ENCODE measurements at places on chromosomes 6 and 20.

- no peak for DNase-seq
These were observed 158.7 kb downstream of the SOX4 start for GRCh38 chr6:21752054-21752811.

- no peak for DNase-seq
These were observed 14.0 kb upstream of the MOCS1 start for GRCh38 chr6:39948199-39948791.

DNA sequence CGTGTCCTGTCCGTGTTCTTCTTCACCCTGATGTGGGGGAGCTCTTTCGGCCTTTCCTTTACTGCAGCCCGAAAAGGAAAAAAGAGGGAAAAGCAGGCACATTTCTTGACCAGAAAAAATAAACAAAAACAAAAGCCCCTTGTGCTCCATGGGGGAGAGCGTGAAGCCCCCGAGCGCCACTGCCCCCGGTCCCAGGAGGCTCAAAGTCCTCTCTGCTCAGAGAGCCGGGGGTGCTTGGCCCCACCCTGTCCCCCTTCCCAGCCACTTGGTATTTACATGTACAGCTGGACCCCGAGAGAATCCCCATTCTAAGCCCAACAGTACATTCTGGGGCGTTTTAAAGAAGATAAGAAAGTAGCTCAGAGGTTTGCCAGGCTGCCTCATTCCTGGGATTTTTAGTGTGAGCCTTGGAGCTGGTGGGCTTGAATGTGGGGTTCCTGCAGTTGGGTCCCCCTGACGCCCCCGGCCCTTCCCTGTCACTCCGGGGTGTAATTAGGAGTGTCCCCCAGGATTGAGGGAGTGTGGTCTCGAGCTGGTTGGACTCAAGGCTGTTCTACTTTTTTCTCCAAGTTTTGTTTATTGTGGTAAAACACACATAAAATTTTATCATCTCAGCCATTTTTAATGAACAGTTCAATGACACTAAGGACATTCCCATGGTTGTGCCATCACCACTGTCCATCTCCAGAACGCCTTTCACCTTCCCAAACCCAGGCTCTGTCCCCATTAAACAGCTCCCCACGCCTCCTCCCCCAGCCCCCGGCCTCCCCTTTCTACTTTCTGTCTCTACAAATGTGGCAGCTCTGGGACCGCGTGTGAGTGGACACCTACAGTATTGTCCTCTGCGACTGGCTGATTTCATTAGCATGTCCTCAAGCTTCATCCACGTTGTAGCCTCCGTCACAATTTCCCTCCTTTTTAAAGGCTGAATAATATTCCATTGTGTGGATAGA, 55.7 kb upstream of the BHLHE23 start:
- no peak for DNase-seq

GRCh38 chr20:63908008-63908682, 13.2 kb downstream of the DNAJC5 start:
- no peak for DNase-seq

DNA sequence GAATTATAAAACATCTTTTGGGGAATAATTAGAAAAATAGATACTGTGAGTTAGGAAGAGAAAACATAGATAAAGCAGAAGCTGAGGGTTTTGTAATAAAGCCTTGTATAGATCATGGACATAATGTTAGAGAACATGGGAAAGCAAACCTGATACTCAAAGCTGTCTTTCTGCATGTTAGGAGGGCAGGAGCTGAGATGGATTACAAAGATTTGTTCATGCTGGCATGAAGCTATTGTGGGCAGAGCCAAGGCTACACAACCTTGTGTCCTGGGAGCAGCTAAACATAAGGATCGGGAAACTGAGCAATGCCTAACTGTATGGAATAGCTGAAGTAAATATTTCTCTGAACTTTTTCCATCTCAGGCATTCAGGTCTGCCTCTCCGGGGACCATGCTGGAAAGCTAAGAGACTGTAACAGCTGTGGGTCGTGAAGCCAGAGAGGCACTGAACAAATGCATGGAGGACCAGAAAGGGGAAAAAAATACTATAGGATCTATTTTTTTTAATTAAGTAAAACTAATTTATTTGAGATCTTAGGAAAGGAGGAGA, 28.2 kb upstream of the CNKSR3 start:
- DNase-seq: no peak

- no peak for DNase-seq
These were observed 122.5 kb downstream of the COL9A1 start for GRCh38 chr6:70180183-70180900.

DNA sequence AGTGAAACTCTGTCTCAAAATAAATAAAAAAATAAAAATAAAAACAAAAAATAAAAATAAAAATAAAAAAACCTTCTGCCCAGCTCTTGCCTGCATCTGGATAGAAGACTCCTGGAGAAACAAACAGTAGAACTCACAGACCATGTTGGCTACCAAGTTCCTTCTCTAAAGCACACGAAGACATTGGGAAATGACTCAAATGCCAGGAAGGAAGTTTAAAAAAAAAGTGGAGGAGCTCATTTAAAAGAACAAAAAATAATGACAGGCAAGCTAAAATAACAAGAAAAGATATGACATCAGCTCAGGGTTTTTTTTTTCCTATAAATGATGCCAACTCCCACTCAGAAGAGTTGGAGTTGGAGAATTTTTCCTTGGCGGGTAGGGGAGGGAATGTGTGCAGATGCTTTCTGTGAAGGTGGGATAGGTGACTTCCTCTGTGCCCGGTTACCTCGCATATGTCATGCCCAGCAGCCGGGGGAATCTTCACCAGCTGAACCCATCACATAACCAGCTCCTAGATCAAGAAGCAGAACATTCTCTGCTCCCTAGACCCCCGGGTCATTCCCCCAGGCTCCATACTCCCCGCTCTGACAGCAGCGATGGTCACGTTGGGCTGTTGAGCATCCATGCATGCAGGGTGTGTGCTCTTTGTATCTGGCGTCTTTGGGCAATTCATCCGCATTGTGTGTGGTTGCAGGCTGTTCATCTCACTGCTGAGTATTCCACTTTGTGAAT, 17.3 kb upstream of the CD93 start:
- no peak for DNase-seq

- no peak for DNase-seq
These were observed 60.8 kb upstream of the UNC93A start for GRCh38 chr6:167230288-167230687.

DNA sequence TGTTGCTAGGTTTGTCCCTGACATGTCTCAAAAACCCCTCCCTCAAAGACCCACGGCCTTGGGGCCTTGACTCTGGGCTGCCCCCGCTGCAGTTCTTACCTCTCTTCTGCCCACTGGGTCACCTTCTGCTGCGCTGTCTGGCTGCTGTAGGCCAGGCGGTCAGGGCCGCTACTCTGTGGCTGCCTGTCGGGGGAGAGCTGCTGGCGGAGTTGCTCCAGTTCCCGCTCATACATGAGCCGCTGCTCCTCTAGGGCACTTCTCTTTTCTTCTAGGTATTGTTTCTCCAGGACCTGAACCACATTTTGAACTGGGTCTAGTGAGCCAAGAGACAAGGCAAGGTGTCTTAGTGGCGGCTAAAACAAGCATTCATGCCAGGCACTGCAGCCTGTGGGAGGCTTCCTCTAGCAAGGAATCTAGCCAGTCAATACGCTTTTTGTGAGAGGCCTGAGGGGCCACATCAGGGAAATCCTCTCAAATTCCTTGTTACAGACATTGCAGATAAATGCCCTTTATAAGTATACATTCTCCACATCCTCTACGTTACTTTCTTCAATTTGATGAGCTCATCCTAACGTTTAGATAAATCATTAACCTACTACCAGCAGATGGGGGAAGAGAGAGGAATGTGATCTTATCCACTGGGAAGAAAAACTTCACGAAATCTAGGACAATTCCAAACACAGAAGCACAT, 110.3 kb upstream of the NUP153 start:
- DNase-seq: peak; percentile 48

DNA sequence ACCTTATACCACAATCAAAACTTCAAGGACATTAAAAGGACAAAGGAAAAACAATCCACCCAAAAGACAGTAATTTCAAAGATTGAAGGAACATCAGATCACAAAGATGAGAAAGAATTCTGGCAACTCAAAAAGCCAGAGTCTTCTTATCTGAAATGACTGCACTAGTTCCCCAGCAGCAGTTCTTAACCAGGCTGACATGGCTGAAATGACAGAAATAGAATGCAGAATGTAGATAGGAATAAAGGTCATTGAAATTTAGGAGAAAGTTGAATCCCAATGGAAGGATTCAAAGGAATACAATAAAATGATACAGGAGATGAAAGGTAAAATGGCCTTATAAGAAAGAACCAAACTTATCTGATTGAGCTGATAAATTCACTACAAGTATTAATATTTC, 231.4 kb downstream of the CD109 start:
- DNase-seq: no peak

DNA sequence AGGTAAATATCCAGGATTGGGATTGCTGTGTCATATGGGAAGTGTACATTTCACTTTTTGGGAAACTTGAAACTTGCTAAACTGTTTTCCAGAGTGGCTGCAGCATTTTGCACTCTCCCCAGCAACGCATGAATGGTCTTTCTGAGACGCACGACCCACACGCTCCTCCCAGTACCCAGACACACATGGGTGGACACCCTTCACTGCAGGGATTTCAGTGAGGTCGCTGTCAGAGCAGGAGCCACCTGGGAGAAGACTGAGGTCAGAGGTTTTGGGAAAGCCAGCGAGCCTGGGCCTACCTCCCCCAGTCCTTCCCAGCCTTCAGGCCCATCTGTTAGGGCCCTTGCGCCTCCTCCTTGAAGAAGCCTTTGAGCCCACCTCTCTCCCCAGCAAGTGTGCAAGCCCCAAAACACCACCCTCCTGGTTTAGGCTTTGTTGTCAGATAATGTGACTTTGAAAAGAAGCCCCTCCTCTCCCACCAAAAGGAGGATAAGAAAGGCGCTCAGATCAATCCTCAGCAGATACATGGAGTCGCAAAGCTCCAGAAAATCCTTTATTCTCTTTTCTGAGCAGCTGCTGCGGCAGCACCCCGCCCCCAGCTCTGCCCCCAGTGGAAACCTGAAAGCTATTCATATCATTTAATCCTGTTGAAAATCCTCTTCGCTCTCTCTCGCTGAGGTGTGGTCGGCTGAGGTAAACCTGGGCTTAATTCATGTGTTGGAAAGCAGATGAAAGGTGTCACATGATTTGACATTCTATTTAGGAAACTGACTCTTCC, 12.7 kb upstream of the JAG1 start:
- DNase-seq: no peak

GRCh38 chr6:42935322-42935721, 6.0 kb downstream of the CNPY3 start:
- no peak for DNase-seq

DNA sequence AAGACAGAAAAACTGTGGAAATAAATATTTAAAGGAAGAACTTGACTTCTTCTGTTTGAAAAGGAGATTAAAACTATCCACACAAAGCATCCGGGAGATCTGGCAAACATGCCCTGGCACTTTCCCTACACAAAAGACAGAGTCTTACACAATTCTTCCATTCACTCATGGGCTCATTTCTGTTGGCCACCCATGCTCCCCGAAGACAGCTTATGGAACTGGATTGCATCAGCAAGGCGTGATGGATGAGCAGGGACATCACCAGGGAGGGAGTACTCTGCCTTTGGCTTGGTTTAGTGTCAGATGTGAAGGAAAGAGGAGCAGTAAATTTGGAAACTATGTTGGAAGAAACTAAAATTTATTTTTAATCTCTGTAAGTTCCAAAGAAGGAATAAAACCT, 379.3 kb downstream of the CD109 start:
- peak; percentile 66 for DNase-seq

- peak; percentile 57 for DNase-seq
These were observed 86.7 kb upstream of the STMND1 start for GRCh38 chr6:17015144-17015543.

GRCh38 chr6:44737341-44737740, 349.8 kb downstream of the CDC5L start:
- no peak for DNase-seq

DNA sequence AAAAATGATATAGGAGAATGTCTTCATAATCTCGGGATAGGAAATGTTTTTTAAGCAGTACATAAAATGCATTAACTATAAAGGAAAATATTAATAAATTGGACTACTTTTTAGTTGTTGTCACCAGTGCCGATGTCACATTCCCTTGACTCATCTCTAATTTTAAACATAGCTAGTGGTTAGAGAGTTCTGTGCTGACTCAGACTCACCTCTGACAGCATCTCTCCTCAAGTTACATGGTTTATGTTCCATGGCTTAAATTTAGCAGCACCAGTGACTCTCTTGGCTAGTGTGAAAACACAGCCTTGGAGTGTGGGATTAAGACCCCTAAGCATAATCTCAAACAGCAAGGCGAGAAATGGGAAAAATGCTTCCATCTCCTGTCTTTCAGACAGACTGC, 311.8 kb upstream of the MMS22L start:
- peak; percentile 26 for DNase-seq

GRCh38 chr20:29443819-29444218, 1813.6 kb upstream of the DEFB115 start:
- no peak for DNase-seq

DNA sequence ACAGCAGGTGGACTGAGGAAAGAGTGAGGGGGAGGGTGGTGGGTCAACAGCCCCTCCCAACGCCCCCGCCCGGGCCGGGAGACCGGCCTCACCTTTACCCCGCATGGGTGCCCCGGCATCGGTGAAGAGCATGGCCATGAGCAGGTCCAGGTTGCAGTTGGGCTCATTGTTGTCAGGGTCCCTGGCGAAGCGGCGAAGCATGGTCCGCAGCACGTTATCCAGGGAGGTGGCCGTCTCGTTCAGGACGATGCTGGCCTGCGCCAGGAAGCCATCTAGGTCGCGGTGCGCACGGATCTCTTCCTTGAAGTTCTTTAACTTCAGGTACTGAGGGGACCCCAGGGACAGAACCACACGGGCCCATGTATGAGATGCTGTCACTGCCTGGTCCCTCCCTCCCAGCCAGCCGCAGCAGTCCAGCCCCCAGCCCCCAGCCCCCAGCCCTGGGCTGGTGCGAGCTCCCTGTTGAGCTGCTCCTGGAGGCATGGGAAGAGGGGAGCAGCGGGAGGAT, 4.9 kb downstream of the SLC4A11 start:
- DNase-seq: no peak

- no peak for DNase-seq
These were observed 10.2 kb downstream of the PLCB4 start for GRCh38 chr20:9078826-9079731.

DNA sequence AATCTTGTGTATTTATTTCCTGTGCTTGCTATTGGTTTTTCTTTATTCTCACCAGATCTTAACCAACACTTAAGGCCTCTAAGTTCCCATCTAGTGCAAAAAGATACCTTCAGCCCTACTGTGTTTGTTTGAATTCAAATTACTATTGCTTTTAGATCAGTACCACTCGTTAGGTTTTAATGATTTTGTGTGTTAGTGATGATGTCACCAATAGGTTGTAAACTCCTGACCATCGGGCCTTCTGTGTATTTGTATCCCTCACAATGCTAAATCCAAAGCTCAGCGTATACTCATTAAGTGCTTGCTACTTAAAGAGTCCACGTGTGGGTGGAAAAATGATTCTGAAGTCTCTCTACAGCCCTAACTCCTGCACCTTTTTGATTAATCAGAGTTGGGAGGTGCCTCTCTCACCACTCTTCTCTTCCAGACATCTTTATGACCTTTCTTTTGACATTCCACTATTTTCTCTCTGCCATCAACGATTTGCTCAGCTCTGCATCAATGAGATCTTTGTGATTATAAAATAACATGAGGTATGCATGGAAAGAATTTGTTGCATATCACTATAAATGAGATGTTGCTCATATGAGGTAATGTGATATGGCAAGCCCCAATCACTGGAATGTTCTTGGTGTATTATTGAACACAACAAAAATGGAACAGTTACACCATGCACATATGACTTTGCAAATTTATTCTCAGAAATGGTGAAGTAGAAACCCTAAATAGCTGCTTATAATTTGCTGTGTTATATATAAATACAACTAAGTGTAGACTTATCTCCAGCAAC, 55.1 kb upstream of the LAMA2 start:
- no peak for DNase-seq
